ENCODE measurements at places on chromosomes 3 and 15.

GRCh38 chr3:190863119-190863465 is 598 bp upstream of the GMNC start:
- no peak for DNase-seq

GRCh38 chr3:116216761-116217160 is 228.5 kb downstream of the LSAMP start:
- DNase-seq: no peak

GRCh38 chr3:103025880-103026279 is 591.1 kb downstream of the ZPLD1 start:
- DNase-seq: no peak

DNA sequence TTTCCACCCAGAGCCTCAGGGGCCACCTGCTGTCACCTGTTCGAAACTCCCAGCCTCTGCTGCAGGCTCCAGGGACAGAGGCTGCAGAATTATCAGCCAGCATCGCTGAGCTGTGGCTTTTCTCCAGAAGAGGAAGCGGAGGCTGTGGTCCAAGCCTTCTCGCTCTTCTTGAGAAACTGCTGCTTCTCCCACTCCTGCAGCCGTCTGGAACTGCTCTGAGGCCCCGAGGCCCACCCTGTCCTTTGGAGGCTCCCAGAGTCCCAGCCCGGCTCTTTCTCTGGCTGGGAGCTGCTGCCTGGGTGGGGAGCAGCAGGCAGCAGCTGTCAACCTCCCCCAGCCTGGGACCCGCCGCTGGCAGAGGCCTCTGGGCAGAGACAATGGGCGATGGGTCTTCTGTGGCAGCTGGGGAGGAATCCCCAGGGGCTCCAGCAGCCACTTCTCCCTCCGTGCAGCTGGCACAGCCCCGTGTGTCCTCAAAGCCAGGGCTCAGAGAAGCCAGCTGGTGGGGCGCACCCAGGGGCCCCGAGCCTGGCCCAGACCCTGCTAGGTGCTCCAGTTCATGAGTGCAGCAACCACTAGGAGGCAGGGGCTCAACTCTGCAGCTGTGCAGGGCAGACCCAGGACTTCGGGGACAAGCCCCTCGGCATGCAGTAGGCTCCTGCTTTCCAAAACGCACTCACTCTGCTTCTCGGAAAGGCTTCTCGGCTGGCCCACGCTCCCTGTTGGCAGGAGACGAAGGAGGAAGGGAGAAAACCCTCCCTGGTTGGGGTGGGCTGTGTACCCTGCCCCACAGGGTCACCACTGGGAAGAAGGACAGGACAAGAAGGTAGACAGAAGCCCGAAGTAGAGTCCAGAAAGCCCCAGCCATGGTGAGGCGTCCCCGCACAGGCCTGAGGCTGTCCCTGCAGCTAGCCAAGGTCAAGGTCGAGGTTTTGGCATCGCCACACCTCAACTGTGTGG is 49.9 kb upstream of the FURIN start:
- peak; percentile 52 for DNase-seq

GRCh38 chr3:149727656-149728055 is 24.6 kb downstream of the COMMD2 start:
- DNase-seq: no peak

DNA sequence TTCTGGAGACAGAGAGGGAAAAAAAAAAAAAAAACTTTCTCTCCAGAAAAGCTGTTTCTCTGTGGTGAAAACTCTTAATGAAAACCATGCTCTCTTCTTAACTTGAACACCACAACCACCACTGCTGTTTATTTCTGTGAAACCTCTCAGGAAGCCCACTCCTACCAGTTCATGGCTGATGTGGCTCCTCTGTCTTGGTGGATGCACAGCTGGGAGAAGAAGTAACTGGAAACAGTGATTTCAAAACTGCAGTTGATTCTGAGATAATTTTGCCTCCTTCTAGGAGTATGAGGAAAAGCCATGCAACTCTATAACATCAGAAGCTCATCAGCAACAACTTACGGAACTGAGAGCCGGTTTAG is 40.2 kb upstream of the PYGO1 start:
- no peak for DNase-seq

Measured in stimulated activated CD4-positive, alpha-beta T cell treated with anti-CD3 and anti-CD28 coated beads, Interleukin-15, amount 100 ng/mL, for 24 hours (primary cell).